ENCODE measurements at places on chromosomes 12 and 14.

DNA sequence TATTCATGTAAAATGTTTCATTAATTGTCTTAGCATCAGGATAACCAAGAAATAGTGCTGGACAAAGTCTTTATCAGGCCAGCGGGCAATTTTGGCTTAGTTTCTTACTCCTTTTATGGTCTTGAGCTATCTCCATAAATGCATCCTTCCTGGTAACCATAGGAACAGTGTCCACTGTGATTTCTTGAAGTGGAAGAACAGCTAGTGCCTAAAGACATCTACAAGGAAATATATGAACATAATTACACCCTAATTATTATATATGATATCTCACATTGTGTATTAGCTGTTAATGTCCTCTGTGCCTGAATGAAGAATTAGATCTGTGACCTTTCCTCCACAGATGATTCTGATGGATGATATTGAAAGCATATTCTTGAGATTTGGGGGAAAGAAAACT lies 286.7 kb upstream of the ATXN7L3B start:
- no peak for DNase-seq

- DNase-seq = no peak
Observed at GRCh38 chr14:68199554-68200151, 380.1 kb downstream of the RAD51B start.

DNA sequence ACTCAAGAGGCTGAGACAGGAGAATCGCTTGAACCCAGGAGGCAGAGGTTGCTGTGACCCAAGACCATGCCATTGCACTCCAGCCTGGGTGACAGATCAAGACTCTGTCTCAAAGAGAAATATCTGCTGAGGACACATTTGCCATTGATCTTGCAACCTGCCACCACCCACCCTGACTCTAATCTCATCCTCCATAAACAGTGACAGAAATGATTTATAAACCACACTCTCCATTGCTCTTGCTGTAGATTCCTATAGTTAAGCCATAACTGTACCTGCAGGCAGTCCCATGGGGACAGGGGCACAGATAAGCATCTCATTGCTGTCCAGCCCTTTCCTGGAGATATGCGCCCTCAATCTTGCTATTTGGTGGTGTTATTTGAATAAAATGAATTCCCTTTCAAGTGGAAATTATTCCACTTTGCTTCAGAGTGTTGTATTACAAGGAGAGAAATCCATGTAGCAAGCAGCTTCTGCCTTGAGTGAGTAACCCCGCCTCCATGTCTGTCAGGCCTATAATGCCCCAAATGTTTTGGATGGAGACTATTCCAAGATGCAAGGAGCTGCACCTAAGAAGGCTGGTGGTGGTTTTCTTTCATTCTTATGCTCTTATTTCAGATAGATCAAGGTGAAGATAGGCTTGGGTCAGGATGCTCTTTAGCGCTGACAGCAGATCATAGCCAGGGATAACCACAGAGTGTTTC lies 3.0 kb upstream of the ZDHHC22 start:
- no peak for DNase-seq

GRCh38 chr14:75280831-75281653 lies 2.4 kb downstream of the FOS start:
- DNase-seq = peak; percentile 48

GRCh38 chr12:104467346-104467837 lies 10.6 kb downstream of the CHST11 start:
- no peak for DNase-seq

- peak; percentile 86 for DNase-seq
Observed at GRCh38 chr14:93970965-93971634, 5.3 kb downstream of the ASB2 start.

GRCh38 chr12:47591795-47592194 lies 114.0 kb downstream of the RPAP3 start:
- no peak for DNase-seq
